ENCODE measurements at places on chromosomes 7 and 10.

DNA sequence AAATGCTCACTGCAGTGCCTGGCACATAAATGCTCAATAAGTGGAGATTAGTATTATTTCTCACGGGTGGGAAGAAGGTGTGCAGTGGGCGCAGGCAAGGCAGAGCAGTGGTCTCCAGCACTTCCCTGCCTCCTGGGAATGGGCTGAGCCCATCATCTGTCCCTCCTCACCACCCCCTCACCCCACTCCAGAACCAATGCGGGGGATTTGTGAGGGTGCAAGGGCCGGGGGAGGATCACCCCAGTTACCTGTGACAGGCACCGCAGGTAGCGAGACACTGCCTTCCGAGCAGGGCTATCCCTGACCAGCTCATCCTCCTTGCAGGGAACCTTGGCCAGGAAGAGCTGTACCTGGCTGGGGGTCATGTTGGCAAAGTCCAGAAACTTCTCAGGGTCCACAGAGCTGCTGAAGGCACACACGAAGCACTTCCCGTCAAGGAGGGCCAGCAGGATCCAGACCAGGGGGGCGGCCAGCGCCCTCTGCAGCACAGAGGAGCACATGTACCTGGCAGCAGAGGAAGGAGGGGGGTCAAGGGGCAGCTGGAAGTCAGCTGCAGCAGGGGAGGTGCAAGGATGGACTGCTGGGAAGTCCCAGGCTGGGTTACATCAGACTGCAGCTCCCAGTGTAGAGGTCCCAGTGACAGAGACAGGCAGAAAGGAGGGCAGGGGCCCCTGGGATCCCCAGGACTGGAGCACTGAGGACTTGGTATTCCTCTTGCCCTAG, 2.8 kb downstream of the CALHM3 start:
- no peak for DNase-seq

DNA sequence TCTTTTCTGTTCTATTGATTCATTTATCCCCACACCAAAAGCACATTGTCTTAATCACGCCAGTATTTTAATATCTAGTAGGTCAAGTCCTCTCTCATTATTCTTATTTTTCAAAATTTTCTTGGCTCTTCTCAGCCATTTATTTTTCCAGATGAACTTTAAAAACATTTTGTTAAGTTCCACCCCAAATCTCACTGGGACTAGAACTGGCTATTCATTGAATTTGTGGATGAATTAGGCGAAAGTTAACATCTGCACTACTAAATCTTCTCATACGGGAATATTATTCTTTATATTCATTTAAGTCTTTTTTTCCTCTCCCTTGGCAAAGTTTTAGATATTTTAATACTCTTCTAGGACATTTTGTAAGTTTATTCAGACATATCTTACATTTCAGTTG, 295.2 kb upstream of the MGMT start:
- no peak for DNase-seq

DNA sequence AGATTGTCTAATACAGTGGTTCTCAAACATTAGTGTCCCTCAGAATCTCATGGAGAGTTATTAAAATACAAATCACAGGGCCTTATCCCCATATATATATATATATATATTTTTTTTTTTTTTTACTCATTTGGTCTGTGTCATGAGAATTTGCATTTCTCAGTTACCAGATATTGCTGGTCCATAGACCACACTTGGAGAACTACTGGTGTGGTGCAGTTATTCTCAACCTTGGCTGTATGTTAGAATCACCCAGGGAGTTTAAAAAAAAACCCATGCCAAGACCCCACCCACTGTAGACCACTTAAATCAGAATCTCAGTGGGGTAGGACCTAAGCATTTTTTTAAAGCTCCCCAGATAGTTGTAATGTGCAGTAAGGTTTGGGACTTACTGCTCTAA, 179.9 kb downstream of the AUTS2 start:
- no peak for DNase-seq

GRCh38 chr7:138961159-138961558, 20.0 kb downstream of the KIAA1549 start:
- DNase-seq, result no peak

GRCh38 chr7:144074374-144074773, 4.8 kb downstream of the OR2A25 start:
- no peak for DNase-seq
